ENCODE measurements at places on chromosomes 13 and 19. TPM values are rescaled to one million over a fixed set of nuclear protein-coding genes. Genes with fewer than 3 reads are reported as not detected.

Gene IER2
- total RNA-seq, result 6.6 TPM

Gene ZNF135
- 40.4 TPM for total RNA-seq

Gene ZNF729
- not detected for total RNA-seq

Gene SLC8A2
- total RNA-seq, result 42.3 TPM

Gene PRR19
- 2.8 TPM for total RNA-seq

Gene SSBP4
- 53.5 TPM for total RNA-seq

Gene AMER2
- total RNA-seq, result 153 TPM

Gene ETHE1
- total RNA-seq, result 19.4 TPM

Gene NUP58
- total RNA-seq, result 132 TPM

Gene OR4F17
- not detected for total RNA-seq

Gene CCNA1
- 6.9 TPM for total RNA-seq

Data from parietal lobe (tissue), 2 donors.